ENCODE measurements at places on chromosomes 7 and 10.

GRCh38 chr7:1231214-1232102 is 1.2 kb upstream of the UNCX start:
- DNase-seq, result no peak

- peak; percentile 98 for DNase-seq
Measured at GRCh38 chr7:46764100-46764936, 817.6 kb downstream of the TNS3 start.

DNA sequence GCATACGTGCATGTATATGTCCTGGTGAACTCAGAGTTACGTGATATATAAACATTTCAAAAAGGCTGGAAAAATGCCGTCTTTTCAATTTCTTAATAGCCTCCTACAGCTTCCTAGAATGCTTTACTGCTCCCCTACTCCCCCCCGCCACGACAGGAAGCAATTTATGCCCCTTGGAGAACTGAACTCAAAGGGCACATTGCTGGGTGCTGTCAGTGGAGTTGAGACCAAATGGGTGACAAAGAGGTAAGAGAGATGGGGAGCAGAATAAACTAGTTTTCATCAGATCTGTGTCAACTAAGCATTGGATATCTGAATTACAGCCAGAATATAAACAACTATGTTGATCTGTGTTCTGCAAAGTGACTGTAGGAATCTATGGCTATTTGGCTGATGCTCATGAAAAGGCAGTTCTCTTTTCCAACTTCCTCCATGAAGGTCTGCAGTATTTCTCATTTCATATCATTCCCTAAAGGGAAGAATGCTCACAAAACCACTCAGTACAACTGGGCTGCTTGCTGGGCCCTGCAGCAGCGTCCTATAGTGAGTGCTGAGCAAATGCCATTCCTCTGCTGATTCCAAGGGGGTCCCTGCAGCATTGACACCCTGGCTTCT is 171.3 kb upstream of the HPS1 start:
- DNase-seq, result no peak

DNA sequence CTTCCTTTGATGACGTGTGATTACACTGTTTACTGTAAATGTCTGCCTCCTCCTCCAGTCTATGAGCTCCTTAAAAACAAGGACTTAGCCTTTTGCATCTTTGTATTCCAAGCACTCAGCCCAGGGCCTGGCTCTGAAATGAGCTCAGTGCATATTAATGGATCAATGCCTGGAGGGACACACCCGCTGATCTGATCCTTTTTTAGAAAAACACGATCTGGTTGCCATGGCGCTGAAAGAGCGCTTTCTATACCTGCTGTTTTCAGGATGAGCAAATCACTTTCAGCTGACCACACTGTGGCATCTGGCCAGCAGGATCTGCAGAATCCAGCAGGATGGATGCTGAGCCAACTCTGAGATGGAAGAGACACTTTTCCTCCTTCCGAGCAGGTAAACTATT is 37.8 kb upstream of the GARS1 start:
- no peak for DNase-seq

DNA sequence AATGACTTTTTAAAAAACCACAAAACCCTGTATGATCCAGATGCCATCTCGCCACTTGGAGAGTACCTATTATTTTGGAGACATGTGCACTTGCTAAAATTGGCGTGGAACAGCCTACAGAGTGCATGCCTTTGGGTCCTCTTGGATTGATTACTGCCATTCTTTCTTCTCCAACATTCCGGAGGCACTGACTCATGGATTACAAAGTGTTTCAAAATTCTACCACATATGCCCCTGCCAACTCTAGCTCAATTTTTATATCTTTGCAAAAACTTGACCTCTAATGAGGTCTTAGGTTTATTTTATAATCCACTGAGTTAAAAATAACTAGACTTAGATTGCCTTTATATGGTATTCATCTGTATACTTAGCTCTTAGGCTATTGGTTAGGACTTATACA is 55.8 kb upstream of the KIF5B start:
- peak; percentile 76 for DNase-seq

- peak; percentile 66 for DNase-seq
Measured at GRCh38 chr10:62422068-62422590, 48.0 kb downstream of the ZNF365 start.

- no peak for DNase-seq
Measured at GRCh38 chr10:11387551-11388222, 223.8 kb downstream of the USP6NL start.

- peak; percentile 77 for DNase-seq
Measured at GRCh38 chr10:124403548-124403947, 15.2 kb downstream of the OAT start.

DNA sequence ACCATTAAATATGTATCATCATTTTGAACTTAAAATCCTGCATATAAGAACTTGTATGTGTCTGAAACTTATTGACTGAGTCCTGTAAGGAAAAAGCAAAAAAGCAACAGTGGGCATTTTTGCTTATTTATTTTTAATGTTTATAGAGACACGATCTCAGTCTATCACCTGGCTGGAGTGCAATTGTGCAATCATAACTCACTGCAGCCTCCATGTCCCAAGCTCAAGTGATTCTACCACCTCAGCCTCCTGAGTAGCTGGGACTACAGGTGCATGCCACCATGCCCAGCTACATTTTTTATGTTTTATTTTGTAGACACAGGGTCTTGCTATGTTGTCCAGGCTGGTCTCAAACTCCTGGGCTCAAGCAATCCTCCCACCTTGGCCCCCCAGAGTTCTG is 32.2 kb downstream of the MYL10 start:
- no peak for DNase-seq

GRCh38 chr7:83984076-83984475 is 210.5 kb downstream of the SEMA3A start:
- DNase-seq, result no peak

DNA sequence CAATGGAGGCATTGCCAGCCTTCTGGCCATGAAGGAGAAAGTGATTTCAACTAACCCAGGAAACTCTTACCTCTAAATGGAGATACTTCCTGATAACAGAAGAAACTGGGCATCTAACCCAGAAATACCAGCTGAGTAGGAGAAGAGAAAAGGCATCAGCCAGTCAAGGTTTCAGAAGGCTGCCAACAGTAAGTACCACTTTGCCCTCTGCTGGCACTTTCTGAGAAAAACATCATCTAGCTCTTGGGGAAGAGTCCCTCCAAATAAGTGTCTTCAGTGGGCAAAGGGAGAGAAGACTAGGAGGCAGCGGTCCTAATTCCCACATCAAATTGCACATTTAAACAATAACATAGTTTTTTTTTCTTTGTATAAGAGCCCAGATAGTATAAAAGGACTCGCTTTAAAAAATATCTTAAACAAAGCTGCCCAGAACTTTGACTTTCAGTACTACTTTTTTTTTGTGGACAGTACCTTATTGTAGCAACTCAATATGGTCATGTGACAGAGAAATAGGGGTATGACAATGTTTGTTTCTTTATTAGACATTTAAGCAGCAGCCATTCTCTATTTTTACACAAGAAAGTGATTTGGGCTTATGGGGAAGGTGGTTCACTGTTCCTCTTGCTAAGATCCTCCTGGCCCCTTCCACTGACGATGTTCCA is 157.3 kb downstream of the CTTNBP2 start:
- peak; percentile 52 for DNase-seq

DNA sequence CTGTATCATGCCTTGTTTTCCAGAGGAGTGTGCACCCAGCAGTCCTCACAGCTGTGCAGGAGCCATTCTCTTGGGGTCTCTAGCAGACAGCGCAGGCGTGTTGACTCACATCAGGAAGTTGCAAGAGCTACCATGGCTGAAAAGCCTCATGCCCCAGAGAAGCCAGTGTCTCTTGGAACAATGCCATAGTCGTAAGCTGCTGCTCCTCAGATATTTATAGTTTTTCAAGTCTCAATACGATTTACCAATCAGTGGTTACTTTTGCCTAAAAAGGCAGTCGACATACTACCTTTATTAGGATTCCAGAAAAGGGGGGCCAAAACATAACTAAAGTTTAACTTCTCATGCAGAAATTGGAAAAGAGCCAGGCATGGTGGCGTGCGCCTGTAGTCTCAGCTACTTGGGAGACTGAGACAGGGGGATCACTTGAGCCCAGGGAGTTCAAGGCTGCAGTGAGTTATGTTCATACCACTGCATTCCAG is 407.7 kb downstream of the PARD3 start:
- DNase-seq, result peak; percentile 69

- DNase-seq, result no peak
Measured at GRCh38 chr7:47882635-47883034, 65.6 kb downstream of the PKD1L1 start.

DNA sequence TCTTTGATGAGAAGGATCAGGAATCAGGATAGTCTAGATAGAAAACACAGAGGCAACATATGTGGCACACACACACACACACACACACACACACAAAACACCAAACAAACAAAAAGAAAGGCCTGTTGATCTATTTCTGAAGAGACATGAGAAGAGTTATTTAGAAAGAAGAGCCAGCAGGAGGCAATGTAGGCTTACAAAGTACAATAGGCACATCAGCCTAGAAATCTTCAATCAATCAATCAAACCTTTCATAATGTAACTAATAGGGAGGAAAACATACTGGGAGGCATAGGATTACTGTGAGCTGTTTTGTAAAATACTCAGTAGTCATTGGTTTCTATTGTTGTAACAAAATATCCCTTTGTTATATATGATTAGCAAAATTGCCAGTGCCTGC is 47.3 kb upstream of the TES start:
- no peak for DNase-seq

- DNase-seq, result no peak
Measured at GRCh38 chr10:27052656-27053055, 47.6 kb downstream of the ANKRD26 start.

DNA sequence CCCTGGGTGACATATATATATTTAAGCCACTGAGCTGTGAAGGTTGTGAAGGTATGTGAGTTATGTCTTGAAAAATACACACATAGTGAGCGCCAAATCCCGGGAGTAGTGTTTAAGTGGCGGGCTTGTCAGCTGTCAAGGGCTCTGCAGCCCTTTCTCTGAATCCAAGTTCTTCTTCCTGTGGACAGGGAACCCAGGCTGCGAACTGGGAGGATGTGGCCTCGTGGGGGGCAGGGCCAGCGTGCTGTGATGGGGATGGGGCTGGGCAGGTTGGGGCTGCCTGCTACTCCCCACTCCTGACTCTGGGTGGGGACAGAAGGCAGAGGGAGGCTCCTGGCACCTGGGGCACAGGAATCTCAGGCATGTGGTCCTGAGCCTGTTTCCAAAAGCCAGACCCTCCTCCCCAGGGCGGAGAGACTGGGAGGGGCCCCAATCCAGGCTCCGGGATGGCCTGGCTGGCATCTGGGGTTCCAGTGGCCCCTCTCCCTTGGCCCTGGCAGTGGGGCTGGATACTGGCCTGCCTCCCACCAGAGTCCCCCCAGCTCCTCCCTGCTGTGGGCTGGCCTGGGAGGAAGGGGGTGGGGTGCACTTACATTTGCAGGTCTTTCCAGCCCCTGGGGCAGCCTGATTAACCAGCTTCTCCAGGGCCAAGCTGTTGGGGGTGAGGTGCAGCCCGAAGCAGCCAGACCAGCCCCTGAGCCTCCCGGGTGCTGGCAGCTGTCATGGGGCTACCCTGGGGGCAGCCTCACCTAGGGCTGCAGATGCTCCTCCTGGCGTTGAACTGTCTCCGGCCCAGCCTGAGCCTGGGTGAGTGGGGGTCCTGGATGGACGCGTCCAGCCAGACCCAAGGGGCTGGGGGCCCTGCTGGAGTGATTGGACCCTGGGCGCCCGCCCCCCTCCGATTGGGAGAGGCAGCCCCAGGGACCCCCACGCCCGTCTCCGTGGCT is at the start of gene UPK3B:
TSS of gene UPK3B (plus strand) at position 622 of the 947 bp plus-strand sequence. CDS start at position 723, 101 bp downstream.
- no peak for DNase-seq

DNA sequence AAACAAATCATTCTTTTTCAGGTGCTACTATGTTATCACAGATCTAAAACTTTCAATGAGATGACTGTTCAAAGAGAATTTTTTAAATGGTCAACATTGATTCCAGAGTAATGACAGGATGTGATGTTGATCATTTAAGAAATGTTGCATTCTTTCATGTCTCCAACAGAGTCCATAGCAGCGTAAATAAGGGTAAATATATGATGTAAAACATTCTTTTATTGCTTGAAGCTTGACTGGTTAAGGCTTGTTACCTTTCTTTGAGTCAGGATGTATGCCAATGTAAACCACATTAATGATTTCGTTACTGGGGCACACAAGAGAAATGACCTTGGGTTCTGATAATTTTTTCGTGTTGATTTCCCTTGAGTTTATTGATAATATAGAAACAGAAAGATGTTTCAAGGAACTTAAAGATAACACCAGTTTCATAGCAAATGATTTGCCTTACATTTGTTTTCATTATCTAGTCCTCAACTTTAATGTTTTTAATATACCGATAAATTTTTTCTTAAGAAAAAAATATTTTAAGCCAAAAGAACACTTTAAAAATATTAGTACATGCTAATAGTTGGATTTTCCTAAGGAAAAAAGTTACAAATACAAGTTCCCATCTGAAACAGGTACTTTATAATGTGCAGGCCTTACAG is 3.5 kb downstream of the STK17A start:
- no peak for DNase-seq

- no peak for DNase-seq
Measured at GRCh38 chr7:111749625-111750024, 187.3 kb upstream of the IMMP2L start.

GRCh38 chr7:83691095-83691494 is 42.2 kb upstream of the SEMA3E start:
- no peak for DNase-seq

- no peak for DNase-seq
Measured at GRCh38 chr7:114589436-114589835, 174.8 kb downstream of the FOXP2 start.

GRCh38 chr10:16690417-16690816 is 126.8 kb downstream of the RSU1 start:
- DNase-seq, result no peak

GRCh38 chr7:29296421-29296820 is 101.8 kb downstream of the CHN2 start:
- DNase-seq, result no peak

GRCh38 chr7:96212474-96212873 is 109.4 kb downstream of the SLC25A13 start:
- DNase-seq, result no peak

DNA sequence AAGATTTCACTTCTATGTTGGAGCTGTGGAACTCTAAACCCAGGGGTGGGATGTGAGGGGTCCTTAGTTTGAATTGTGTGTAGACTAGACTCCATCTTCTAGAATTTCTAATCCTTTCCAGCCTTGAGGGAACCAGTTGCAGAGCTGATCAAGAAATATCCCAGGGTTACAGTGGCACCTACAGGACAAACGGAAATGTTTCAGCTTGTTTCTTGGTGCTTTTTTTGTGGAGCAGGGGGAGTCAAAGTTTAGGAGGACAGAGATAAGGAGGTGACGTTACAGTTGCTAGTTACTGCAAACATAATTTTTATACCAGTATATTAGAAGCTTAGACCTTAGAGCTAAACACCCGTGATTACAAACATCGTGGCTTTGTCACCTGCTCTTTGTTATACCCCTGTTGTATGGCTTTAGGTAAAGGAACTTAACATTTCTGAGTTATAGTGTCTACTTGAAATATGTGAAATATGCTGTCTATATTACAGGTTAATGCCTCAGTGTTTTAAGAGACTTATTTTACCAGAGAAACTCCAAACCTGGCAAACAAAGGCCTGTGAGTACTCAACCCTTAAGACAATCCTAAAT is 84.5 kb upstream of the DYNC1I1 start:
- DNase-seq, result peak; percentile 63

GRCh38 chr7:112001091-112001826 is 204.9 kb downstream of the DOCK4 start:
- DNase-seq, result peak; percentile 74

- DNase-seq, result no peak
Measured at GRCh38 chr7:5207131-5207530, 17.1 kb downstream of the WIPI2 start.

Measured in fibroblast of lung (primary cell).